ENCODE measurements at places on chromosomes 4 and X. TPM values are rescaled to one million over a fixed set of nuclear protein-coding genes. Genes with fewer than 3 reads are reported as not detected.

The PRDM5 gene
- 15.4 TPM for total RNA-seq

The SPANXN4 gene
- not detected for total RNA-seq

The CCDC149 gene
- total RNA-seq, result 10.1 TPM

The S100G gene
- not detected for total RNA-seq

The FMR1NB gene
- total RNA-seq, result not detected

The PHF8 gene
- total RNA-seq, result 9.8 TPM

The TLR2 gene
- total RNA-seq, result 0.32 TPM

The BGN gene
- total RNA-seq, result 2.4 TPM

The EDA2R gene
- total RNA-seq, result 12.8 TPM

The ATP1B4 gene
- not detected for total RNA-seq

The ATP2B3 gene
- not detected for total RNA-seq

The ELOVL6 gene
- total RNA-seq, result 8.8 TPM

The ASMTL gene
- 16.9 TPM for total RNA-seq

The SPANXN1 gene
- total RNA-seq, result not detected

The ARFIP1 gene
- total RNA-seq, result 40.7 TPM

The REST gene
- 20.0 TPM for total RNA-seq

The ANXA3 gene
- total RNA-seq, result 1.6 TPM

The TMEM255A gene
- not detected for total RNA-seq

The CLIC2 gene
- total RNA-seq, result 21.0 TPM

The DAPP1 gene
- 0.09 TPM for total RNA-seq

The EDA gene
- total RNA-seq, result under 0.01 TPM

The ZDHHC15 gene
- under 0.01 TPM for total RNA-seq

The PF4V1 gene
- 1.9 TPM for total RNA-seq
